EH (cell line): ENCODE measurements at places on chromosomes 11 and 22.

GRCh38 chr11:16043617-16044016 is 312.7 kb downstream of the SOX6 start:
- no peak for DNase-seq

DNA sequence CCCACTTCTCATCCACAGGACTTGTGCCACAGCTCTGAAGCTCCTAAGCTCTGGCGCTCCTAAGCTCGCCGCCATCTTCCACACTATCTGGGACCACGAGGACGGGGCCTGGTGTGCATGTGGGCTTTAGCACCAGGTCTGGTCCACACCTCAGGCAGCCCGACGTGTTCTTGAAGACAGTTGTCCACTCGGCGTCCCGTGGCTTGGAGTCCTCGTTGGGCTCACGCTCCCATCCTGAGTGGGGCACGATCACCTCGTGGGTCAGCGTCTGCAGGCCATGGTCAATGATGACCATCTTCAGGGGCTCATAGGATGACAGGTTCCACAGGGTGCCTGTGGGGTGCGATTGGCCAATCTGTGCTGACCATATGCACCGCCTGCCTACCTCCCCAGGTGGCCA is 37.1 kb upstream of the TXNRD2 start:
- no peak for DNase-seq

GRCh38 chr11:17531071-17531600 is 13.1 kb downstream of the USH1C start:
- DNase-seq: no peak

DNA sequence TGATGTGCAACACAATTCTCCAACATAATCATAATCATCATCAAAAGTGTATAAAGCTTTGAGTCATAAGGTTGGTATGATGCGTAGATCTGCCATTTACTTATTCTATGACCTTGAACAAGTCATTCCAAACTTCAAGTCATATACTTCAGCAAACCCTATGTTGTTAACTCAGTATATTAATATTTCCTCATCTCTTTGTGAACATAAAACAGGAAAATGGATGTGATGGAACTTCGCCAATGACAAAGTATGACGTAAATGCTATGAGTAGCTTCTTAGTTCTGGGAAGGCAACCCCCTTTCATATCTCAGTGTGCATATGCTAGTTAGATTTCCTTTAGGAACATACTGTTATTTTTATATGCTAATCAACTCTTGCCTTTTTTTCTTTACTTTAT is 102.7 kb upstream of the ANO3 start:
- peak; percentile 42 for DNase-seq

GRCh38 chr22:30158744-30159500 is 78.7 kb downstream of the HORMAD2 start:
- no peak for DNase-seq

- no peak for DNase-seq
These were observed 129.8 kb downstream of the ZNF280B start for GRCh38 chr22:22378446-22379415.
